ENCODE measurements at places on chromosomes 7 and 10.

DNA sequence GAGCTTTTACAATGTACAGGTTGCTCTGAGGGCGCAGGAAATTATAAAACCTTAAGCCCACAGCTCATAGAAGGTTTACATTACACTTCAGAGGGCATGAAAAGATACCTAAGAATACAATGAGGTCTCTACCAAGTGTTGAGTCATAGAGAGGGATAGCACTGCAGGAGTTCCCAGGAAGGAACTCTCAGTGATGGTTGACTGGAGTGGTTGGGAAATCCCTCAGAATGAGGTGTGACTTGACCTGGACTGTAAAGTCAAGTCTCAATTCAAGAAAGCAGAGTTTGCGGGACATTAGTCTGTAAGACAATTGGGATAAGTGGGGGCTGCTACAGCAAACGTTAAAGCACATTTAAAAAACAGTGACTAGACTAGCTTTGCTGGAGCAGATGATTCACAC is 21.9 kb downstream of the TNKS2 start:
- DNase-seq, result no peak

DNA sequence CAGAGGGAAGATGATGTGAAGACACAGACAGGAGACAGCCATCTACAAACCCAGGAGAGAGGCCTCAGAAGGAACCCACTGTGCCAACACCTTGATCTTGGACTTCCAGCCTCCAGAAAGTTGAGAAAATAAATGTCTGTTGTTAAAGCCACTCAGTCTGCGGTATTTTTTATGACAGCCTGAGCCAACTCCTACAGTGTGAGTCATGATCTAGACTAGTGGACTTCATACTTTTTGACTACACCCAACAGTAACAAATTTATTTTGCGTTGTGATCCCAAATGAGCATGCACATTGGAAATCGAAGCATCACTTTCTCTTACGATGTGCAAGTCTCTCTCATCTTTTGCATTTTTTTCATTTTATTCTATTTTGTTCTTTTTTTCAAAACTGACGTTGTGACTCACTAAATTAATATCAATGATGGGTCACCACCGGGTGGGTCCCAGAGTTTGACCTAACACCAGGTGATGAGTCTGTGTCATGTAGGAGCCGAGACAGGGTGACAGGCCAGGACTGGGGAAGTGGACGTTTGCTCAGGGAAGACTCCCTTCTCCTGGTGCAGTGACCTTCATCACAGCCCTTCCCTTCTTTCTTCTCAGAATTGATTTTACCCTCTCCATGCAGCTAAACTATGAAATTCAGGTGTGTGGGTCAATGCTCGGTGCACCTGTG is 28.9 kb downstream of the PHYH start:
- DNase-seq, result no peak

GRCh38 chr7:144069953-144070352 is 342 bp downstream of the OR2A25 start:
- no peak for DNase-seq

DNA sequence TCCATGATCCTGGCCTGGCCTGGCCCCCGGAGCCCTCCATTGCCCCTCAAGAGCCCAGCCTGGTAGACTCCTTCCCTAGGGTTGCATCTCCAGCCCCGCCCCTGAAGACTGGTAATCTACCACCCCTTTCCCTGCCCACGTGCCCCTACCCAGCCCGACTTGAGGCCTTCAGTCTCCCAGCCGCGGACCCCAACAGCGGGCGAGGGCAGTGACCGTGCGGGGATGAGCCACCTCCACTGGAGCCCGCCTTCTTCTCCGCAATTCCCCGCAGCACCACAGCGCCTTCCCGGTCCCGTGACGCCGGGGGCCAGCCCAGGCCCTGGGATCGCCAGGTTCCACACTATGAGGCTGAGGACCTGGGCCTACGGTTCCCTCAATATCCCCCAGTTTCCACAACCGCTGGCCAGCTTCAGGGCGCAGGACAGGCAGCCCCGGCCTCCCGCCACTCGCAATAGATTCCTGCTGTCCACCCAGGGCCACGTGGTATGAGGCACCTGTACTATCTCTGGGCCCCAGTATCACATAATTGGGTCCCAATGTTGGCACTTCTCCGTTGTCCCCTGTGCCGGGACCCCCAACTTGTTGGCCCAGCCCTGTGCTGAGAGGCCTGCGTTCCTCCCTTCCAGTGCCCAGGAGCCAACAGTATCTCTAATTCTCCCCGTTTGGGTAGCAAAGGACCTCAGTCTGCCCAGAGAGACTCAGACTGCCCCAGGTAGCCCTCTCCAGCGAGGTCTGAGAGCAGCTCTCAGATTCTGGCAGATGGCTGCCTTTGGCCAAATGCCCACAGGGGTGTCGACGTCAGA is 1.1 kb upstream of the GPRIN2 start:
- DNase-seq, result no peak

DNA sequence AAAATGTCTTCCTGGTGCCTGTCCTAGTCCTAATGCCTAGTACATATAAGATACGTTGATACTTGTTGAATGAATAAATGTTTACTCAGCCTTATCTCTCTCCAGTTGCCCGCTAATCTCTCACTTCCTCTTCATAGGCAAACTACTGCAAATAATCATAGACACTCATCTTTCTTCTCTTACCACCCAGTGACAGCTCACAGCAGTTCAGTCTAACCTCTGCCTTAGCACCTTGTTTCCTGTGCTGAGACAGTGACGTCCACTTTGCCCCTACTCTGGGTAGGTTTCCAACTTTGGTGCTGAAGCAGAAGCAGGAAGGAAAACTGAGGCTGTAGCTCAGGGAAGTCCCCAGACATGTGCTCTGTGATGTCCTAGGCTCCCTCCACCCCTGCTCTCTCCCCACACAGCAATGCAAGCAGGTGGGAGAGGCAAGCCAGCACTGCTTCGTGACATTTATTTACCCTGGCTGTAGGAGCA is 45.5 kb upstream of the RHOBTB1 start:
- no peak for DNase-seq

GRCh38 chr10:4257939-4258465 is 473.0 kb upstream of the KLF6 start:
- no peak for DNase-seq

DNA sequence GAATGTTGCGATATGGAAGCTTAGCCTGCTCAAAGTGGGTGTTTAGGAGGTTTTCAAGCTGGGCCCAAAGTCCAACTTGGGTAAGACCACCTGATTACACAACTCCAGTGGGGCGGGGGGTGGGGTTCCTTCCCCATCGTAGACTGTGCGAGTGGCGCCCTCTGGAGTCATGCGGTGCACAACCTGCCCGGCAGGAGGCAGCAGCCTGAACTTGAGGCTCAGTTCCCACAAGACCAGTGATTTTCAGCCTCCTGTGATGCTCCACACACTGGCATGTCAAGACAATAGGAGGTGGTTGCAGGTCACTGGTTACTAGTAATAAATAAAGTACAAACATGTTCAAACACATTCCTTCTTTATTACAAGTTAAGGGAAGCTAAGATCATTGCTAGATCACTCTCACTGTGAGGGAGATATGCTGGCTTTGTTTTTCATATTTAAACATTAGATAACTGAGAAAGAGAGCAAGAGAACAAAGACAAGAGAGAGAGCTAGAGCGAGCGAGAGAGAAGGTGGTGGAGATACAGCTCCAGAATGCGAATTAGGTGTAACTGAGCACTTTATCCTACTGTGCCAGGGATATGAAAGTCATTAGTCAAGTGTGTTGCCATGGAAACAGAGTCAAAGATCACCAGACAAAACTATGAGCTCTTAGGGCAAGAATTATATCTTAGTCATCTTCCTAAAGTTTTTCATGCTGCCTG is 97.4 kb upstream of the BMPER start:
- no peak for DNase-seq

GRCh38 chr7:24283897-24284698 is at the start of gene NPY:
Gene NPY, plus strand, starts transcription at chr7:24284190. Its CDS starts 1,051 bp downstream, at chr7:24285241.
- DNase-seq, result no peak

- DNase-seq, result no peak
Observed at GRCh38 chr10:18681971-18682411, 22.8 kb downstream of the ARL5B start.

Measured in NCI-H2171 treated with DMSO at 0.1 percent for 48 hours (cell line).